ENCODE measurements at places on chromosomes 2 and 18.

- no peak for DNase-seq
Observed at GRCh38 chr2:98759827-98760625, 29.1 kb upstream of the MGAT4A start.

- no peak for DNase-seq
Observed at GRCh38 chr2:170715062-170715931, at the start of gene SP5. TSS of gene SP5 (plus strand) at chr2:170715337. CDS start at chr2:170715513, 176 bp downstream.

- DNase-seq = no peak
Observed at GRCh38 chr2:71223767-71224333, 3.1 kb downstream of the PAIP2B start.

DNA sequence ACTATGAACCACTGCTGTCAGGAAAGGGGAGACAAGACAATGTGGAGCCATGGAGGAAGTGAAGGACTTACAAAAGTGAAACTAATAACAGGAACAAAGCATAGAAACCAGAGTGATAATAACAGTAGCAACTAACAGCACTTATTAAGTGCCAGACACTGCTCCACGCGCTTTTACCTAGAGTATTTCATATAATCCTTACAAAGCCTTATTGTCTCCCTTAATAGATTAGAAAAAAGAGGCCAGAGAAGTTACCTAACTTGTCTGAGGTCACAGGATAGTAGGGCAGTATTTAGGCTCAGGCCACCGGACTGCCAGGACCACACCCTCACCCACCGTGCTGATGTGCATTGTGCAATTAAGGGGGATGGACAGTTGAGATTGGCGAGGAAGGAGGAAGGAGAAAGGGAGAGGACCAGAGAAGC is 98.6 kb upstream of the NFU1 start:
- no peak for DNase-seq

DNA sequence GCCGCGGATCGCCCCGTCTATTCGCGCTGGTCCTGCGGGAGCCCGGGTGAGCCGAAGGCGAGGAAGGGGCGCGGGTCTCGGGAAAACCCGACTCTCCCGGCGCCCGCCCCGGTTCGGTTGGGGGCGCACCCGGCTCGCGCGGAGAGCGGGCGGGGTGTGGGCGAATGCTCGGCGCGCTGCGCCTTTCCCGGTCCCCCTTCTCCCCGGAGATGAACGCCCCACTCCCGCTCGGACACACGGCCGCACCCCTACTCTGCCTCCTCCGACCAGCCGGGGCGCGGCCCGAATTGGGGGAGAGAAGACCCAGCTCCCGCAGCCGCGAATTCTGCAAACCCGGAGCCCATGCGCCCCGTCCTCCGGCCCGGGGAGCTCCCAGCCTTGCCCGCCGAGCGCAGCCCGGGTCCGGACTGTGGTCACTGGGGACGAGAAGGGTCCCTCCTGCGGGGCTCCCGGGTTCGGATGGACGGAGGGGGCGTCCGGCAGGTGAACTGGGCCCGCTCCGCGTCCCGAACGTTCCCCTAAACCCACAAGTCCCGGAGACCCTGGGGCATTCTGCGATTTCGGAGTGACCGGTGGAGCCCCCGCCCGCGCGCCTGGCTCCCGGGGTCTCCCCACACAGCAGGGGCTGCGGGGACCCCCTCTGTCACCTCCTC is 734 bp downstream of the KCNG2 start:
- DNase-seq = no peak

DNA sequence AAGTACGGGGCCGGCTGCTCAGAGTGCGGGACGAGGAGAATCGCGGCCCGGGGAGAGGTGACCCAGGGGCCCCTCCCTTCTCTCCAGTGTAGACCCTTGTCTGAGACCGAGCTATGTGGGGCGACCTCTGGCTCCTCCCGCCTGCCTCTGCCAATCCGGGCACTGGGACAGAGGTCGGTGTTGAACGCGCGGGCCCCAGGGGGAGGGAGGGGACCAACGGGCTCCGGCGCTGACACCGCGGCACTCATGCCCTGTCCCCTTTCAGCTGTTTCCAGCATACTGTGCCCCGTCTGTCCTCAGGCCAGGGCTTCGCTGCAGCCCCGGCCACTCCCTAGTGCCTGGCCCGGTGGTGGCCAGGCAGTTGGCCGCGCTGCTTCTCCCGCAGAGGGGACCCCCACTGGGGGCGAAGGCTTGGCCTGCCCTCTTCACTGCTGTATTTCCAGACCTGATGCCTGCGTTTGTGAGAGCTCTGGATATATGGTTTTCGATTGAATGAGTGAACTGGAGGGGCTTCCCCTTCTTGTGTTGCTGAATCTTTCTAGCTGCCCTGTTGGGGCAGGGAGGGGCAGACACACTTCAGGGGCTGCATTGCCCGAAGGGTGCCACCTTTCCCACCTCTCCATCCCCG is 809 bp downstream of the DBI start:
- DNase-seq = peak; percentile 39

DNA sequence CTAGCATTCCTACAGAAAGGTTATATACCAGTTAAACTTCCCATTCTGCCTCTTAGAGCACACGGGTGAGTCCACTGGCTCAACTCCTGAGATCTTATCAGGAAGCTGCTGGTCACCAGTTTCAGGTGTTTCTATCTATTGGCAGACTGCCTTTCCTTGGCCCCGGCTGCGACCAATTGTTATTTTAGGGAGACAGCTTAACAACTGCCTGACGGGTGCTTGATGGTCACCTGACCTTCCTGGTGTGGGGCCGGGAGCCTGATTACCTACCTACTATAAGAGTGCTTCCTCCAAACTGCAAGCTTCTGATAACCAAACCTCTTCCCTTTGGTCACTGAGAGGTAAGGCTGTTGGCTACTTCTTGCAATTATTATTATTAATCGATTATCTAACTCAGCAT is 122.1 kb upstream of the XIRP2 start:
- no peak for DNase-seq

- peak; percentile 17 for DNase-seq
Observed at GRCh38 chr2:197516393-197516761, 511 bp downstream of the MOB4 start.

DNA sequence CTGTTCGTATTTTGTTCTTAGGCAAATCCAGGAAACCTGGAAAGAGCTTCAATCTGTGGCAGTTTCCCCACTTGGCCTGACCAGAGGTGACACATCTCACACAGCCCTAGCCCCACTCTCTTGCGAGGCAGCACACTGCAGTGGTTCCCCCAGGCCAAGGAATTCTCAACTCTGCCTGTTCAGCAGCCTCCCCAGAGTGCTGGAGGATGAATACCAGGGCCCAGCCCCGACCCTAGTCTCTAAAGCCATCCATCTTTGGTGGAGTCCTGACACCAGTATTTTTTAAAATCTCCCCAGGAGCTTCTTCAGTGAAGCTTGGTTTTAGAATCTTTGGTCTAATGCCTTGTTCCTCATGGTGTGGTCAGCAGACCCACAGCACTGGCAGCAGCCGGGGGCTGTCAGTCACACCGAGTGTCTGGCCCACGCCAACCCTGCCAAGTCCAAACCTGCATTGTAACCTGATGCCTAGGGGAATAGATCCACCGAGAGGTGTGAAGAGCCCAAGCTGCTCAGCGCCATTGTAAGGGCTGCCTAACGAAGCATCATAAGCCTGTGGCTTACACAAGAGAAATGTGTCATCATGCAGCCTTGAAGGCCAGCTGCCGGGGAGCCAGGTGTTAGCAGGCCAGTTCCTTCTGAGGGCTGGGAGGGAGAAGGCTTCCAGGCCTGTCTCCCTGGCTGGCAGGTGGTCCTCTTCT is 428.7 kb upstream of the ID2 start:
- no peak for DNase-seq

- DNase-seq = no peak
Observed at GRCh38 chr2:183069174-183069573, 9.4 kb upstream of the DUSP19 start.

DNA sequence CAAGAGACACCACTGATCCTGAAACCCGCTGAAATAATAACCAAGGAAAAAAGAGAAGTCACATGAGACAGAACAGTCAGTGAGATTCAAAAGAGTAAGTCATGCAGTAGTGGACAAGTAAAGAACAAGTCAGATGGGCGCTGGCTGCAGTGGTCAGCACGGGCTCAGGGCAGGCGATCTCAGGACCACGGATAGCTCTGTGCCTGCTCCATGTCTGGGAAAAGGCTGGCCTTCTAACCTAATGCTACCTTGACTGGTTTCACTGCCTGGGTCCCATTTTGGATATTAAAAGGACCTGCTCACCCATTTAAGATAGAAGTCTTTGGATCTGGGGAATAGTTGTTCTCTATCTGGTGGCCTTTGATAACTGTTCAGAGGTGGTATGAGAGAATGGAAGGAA is 61.7 kb upstream of the LCLAT1 start:
- DNase-seq = no peak

GRCh38 chr2:236917164-236917563 is 168.5 kb upstream of the COPS8 start:
- no peak for DNase-seq

DNA sequence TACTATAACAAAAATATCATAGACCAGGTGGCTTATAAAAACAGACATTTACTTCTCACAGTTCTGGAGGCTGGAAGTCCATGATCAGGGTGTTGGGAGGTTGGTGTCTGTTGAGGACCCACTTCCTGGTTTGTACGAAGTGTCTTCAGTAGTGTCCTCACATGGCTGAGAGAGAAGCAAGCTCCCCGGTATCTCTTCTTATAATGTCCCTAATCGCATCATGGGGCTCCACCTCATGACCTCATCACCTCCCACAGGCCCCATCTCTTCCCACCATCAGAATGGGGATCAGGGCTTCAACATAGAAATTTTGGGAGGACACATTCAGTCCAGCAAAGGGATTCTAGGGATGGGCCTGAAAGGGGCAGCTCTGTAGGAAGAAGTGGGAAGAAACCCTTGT is 4.8 kb upstream of the NIFK start:
- no peak for DNase-seq

DNA sequence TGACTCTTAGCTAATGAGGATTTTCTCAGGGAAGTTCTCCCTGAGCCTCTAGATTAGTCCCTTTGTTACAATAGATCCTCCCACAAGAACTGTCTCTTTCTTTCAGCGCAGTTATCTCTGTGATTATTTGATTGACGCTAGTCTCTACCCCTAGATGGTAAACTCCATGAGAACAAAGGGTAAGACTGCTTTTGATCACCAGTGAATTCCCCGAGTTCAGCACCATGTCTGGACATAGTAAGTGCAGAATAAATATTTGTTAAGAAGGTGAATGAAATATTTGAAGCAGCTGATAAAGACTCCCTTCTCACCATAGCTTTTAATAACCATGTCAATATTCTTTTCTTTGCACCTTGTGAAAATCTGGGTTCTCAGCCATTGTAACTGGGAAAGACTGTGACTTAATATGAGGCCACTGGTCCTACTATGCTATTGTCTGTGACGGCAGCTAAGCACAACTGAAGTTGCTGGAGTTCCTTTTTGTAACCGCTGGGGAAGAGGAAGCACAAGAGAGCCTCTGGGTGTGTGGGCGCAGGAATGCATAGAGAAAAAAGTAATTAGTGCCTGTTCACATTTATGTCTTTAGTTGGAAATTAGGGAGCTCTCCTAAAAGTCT is 214.7 kb downstream of the TGIF1 start:
- DNase-seq = no peak

DNA sequence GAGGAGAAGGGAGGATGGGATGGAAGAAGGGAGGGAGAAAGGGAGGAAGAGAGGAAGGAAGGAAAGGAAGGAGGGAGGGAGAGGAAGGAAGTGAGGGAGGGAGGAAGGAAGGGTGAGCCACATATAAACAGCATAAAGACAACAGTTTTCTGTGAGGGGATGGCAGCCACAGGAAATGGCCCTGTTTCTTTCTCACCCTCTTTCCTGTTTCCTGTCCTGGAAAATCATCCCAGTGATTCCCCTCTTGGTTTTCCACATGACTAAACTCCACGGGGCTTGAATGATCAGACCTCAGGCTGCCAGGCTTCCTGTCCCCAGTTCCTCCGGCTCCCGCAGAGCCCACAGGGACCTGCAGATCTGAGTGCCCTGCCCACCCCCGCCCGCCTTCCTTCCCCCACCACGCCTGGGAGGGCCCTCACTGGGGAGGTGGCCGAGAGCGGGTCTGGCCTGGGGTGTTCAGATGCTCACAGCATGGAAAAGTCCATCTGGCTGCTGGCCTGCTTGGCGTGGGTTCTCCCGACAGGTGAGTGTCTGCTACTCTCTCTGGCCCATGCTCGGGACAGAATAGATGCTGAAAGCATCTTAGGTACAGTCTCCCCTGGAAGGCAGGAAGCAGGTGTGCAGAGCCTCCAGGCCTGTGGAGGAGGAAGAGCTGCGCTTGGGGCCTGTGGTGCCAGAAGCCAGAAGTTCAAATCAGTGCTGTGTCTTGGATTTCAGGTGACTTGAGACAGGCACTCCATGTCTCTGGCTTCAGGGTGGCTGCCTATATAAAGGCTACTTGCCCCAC is at the start of gene SIGLEC15:
TSS of gene SIGLEC15 (plus strand) at position 418 of the 787 bp plus-strand sequence. CDS start at position 472, 54 bp downstream.
- no peak for DNase-seq

DNA sequence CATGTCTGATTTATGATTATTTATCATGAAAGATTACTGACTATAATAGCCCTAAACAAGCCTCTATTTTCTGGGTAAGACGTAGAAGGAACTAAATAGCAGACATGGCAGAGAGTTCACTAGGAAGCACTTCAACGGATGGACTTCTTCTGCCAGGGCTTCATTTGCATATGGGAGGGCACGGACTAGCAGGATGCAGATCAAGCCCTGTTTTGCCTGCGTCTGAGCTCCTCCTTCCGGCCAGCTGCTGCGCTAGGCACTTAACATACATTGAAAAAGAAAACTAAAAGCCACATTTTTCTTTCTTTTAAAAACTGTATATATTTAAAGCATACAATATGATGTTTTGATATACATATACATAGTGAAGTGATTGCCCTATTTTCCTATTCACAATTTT is 340.0 kb upstream of the MEX3C start:
- no peak for DNase-seq

DNA sequence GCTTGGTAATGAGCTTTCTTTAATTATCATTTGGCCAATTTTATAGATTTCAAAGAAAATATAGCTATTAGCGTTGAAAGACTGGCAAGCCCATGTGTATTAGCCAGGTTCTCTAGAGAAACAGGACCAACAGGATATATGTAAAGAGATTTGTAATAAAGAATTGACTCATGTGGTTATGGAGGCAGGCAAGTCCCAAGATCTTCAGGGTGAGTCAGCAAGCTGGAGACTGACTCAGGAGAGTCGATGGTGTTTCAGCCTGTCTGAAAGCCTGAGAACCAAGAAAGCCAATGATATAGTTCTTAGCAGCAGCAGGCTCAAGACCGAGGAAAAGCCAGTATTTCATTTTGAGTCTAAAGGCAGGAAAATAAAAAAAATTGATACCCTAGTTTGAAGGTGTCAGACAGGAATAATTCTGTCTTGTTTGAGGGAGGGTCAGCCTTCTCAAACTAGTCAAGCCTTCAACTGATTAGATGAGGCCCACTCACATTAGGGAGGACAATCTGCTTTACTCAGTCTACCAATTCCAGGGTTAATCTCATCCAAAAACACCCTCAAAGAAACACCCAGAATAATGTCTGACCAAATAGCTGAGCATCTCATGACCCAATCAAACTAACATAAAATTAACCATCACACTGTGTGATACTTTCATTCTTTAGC is 78.3 kb upstream of the CRIM1 start:
- peak; percentile 3 for DNase-seq

- no peak for DNase-seq
Observed at GRCh38 chr2:32993005-32993539, 46.3 kb downstream of the LTBP1 start.
